ENCODE measurements at places on chromosomes 16 and 17.

DNA sequence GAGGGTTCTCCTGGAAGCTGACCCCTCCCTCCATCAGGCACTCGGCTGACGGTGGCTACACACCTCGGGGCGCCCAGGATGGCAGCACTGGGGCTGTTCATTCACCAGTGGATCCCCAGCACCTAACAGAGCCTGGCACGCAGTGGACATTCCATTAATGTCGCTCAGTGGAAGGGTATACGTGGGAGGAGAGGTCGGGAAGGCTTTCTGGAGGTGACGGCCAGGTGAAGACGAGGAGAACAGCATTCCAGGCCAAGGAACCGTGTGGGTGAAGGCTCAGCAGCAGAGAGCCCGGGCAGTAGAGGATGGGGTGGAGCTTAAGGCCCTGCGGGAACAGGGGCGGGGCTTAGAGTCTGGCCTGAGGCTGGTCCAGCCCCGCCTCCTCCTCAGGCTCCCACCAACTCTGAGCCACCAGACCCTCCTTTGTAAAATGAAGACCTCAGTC is 2.5 kb upstream of the HS3ST6 start:
- peak; percentile 77 for DNase-seq

GRCh38 chr16:86554917-86555703 is at the start of gene MTHFSD:
Gene MTHFSD, minus strand, starts transcription at chr16:86555235. Its CDS starts 51 bp downstream, at chr16:86555184.
- DNase-seq: peak; percentile 98

- DNase-seq: no peak
Observed at GRCh38 chr17:31568539-31568938, 177.1 kb downstream of the RAB11FIP4 start.

DNA sequence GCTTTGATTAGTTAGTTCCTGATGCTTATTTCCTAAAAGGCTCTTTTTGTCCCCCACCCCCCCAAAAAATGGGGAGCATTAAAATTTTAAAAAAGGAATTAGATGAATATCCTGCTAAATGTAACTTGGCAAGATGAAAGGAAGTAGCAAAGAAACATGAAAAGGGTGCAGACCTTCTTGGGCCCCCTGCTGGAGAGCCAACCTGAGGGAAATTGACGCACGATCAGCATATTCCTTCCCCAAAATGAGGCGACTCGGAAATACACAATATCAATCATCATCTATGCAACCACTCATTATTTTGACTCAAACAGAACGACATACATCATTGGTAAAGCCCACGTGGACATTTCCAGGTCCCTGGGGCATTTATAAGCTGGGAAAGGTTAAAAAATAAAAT is 59.7 kb downstream of the GRIN2A start:
- no peak for DNase-seq

DNA sequence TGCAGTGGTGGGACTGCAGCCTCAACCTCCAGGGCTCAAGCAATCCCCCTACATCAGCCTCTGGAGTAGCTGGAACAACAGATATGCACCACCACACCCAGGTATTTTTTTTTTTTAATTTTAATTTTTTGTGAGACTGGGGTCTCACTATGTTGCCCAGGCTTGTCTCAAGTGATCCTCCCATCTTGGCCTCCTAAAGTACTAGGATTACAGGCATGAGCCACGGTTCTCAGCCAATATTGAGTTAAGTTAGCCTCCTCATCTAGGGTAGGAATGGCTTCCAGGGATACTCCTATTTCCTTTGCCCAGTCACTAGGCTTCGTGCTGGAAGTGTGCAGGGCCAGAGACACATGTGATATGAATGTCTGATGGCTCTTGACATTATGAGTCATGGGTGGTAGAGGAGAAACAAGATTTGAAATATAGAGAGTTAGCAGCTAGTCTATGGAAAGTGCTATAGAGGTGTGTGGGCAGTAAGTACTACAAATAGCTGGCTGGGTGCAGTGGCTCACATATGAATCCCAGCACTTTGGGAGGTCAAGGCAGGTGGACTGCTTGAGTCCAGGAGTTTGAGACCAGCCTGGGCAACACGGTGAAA is 8.0 kb upstream of the HES7 start:
- DNase-seq: no peak

- DNase-seq: no peak
Observed at GRCh38 chr16:23634461-23635036, 6.6 kb downstream of the PALB2 start.

GRCh38 chr17:1643293-1643998 is 2.1 kb downstream of the SCARF1 start:
- DNase-seq: peak; percentile 62

DNA sequence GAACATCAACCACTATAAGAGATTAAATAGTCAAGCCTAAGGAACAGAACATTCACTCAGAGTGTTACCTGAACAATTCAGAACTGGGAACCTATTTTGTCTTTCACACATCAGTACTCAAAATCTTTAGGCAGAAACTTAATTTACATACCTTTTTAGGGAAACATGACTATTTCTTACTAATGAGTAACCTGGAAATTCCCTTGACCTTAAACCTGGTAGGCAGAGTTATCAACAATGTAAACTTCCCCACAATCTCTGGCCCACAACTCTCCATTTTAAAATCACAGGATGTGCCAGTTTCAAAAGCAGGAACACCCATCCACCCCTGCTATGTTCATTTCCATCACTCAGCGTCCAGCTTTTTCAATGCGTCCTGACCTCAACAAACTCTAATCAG is 132.9 kb upstream of the ANKFN1 start:
- DNase-seq: no peak

GRCh38 chr17:76594690-76595089 is 9.0 kb upstream of the ST6GALNAC2 start:
- DNase-seq: no peak

DNA sequence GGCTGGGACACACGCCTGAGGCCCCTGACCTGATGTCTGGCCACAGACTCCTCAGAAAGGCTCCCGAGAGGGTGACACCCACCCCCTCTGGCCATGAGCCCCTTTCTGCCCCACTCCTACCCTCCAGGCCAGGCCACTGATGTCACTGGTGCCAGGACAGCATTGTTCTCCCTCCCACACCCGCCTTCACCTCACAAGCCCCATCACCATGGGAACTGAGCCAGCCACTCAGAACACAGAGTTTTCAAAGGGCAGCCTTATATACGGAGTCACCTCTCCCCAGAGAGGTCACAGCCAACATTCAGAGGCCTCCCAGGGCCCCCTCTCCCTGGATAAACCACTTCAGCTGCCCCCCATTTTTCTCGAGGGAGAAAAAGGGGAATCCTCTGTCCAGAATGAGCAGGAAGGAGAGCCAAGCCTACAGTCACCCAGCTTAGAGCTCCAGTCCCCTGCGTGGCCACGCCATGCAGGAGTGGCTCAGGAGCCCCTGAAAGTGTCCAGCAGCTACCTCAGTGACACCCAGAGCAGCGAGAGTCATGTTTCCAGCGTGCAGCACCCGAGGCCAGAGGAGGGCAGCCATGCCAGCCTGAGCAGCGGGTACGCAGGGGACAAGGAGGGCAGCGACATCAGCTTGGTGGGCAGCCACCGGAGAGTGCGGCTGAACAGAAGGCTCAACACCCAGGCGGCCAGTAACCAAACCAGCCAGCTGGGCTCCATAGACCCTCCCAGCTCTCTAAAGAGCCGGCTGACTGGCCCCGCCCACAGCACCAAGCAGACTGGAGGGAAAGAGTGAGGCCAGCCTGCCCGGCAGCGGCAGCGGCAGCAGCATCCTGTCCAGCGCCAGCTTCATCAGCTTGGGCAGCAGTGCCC is at the start of gene C16orf82:
TSS of gene C16orf82 (plus strand) at position 260 of the 870 bp plus-strand sequence.
- DNase-seq: peak; percentile 68

DNA sequence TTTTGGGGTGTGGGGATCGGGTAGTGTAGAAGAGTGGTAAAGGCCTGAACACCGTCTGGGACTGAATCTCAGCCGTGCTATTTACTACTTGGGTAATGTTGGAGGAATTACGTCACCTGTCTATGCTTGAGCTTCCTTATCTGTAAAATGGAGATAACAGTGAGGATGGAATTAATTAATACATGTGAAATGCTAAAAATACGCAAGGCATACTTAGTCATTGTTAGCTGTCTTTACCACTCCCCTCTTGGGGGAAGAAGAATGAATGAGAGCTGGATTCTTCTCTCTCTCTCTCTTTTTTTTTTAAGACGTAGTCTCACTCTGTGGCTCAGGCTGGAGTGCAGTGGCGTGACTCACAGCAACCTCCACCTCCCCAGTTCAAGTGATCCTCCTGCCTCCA is 41.1 kb upstream of the TANGO6 start:
- no peak for DNase-seq

All from glutamatergic neuron (in vitro differentiated cells).